ENCODE measurements at places on chromosomes 6 and 20.
A peak's percentile ranks its signal among the peaks of the same experiment; 100 is the strongest.

DNA sequence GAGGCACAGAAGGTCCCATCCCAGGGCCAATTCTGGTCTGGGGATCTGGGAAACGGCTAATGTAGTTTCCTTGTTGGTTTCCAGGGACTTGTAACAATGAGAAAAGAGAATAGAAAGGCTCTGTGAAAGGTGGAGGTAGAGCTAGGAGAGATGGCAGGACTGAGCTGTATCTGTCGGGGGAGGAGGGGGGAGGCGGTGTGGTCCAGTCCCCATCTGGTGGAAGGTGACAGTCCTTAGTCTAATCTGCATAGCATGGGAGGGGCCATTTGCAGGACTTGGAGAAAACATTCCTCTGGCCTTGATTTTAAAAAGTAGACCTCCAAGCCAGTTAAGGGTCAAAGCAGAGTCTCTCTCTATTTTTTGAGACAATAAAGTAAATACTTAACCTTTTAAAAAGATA, 137.1 kb downstream of the DNAH8 start:
- no peaks in the 10 kb centered on the region for H3K27me3 ChIP-seq
- peaks cover 2% of the 10 kb centered on the region for H3K4me1 ChIP-seq
- H3K36me3 ChIP-seq: no peaks in the 10 kb centered on the region
- H3K4me3 ChIP-seq: no peak overlapping the region
- no peak for DNase-seq
- H3K27ac ChIP-seq: no peak overlapping the region

DNA sequence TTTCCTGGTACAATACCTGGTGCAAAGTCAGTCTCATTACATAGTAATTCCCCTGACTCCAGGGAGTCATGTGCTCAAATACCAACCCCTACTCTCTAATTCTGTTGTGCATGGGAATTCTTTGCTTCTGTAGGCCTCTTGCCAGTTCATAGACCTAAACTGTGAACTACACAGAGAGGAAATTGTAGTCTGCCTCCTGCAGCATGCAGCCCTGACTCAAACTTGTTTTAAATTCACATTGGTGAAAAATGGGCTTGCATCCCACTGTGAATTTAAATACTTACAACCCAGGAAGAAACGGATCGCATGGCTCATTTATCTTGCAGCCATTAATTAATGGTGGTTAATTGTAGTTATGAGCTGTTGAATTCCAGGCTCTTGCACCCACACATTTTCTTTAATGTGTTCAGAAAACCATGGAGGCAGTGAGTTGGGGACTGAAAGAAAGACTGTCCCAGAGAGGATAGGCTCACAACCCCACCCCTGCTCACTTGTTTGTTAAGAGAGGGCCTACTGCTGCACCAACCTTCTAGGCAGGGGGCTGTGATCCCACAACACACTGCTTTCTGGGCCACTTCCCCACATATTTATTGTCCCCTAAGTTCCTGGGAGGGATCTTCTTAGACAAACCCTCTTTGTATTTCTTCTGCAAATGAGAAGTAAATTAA, 579.1 kb downstream of the DHX35 start:
- no peaks in the 10 kb centered on the region for H3K4me1 ChIP-seq
- no peak overlapping the region for H3K27ac ChIP-seq
- DNase-seq: no peak
- peaks cover 6% of the 10 kb centered on the region for H3K27me3 ChIP-seq
- H3K36me3 ChIP-seq: no peaks in the 10 kb centered on the region

DNA sequence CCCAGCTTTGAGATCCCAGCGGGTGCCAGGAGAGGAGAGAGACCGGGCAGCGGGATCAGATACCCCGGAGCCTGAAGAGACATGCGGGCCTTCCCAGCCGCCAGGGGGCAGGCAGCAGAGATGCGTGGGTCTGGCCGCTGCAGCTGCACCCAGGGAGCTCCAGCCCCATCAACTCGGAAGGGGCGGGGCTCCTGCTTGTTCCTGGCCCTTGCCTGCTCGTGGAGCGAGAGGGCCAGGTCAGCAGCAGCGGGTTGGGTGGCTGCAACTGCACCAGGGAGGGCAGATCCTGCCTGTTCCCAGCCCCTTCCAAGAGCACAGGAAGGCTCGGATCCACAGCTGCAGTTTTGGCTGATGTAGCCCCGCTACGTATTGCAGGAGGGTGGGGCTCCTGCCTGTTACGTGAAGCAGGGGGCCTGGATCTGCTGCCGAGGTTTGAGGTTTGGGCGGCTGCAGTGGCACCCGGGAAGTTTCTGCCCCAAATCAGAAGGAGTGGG, 532.8 kb downstream of the RFPL4B start:
- no peak overlapping the region for H3K27ac ChIP-seq
- peak overlapping the region; percentile 76 for H3K4me3 ChIP-seq
- H3K4me1 ChIP-seq: peaks cover 6% of the 10 kb centered on the region
- H3K36me3 ChIP-seq: no peaks in the 10 kb centered on the region
- DNase-seq: peak; percentile 81
- H3K27me3 ChIP-seq: no peaks in the 10 kb centered on the region

DNA sequence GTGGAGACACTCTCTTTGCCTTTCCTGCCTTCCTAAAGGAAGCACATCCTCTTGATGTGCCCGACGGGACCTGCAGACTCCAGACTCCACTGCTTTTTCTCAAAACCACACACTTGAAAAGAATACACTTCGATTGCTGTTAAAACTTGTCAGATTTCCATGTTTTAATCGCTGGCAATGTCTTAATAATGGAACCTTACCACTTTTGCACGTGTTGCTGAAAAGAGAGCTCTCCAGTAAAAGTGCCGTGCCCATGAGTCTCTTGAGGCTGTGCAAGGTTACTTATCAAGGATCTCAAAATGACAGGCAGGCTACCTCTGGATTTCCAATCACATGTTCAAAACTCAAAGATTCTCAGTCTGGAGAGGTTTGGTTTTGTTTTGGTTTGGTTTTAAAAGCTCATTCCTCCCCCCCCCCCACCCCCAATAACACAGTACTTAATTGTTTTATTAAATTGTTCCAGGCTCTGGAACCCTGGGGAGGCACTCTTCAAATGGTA, 12.0 kb upstream of the TFAP2A start:
- H3K36me3 ChIP-seq: no peaks in the 10 kb centered on the region
- peaks cover 83% of the 10 kb centered on the region for H3K27me3 ChIP-seq
- H3K27ac ChIP-seq: peak overlapping the region; percentile 65
- H3K4me1 ChIP-seq: peaks cover 7% of the 10 kb centered on the region
- no peak for DNase-seq

- H3K36me3 ChIP-seq: peaks cover 8% of the 10 kb centered on the region
- H3K4me1 ChIP-seq: peaks cover 35% of the 10 kb centered on the region
- no peaks in the 10 kb centered on the region for H3K27me3 ChIP-seq
- DNase-seq: no peak
Observed at GRCh38 chr20:37714978-37715672, 21.3 kb downstream of the CTNNBL1 start.

- H3K4me3 ChIP-seq: peak overlapping the region; percentile 84
- no peaks in the 10 kb centered on the region for H3K36me3 ChIP-seq
- H3K27me3 ChIP-seq: no peaks in the 10 kb centered on the region
- no peak for DNase-seq
Observed at GRCh38 chr6:80005406-80005805, 957 bp downstream of the TTK start.

DNA sequence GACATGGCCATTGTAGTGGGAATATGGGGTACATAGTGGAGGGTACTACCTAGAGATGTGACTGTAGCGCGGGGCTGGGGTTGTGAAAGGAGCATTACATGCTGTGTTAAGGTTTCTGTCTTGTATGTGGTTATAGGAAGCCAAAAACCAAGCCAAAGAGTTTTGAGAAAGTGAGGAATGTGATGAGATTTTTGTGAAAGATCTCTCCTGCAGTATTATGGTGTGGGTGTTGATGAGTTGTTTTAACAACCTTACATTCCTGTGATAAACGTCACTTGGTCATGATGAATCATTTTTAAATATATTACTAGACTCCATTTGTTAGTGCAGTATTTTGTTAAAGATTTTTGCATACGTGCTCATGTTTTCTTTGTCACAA, 48.9 kb downstream of the ZFAND3 start:
- no peak overlapping the region for H3K4me3 ChIP-seq
- no peaks in the 10 kb centered on the region for H3K27me3 ChIP-seq
- H3K36me3 ChIP-seq: peaks cover 9% of the 10 kb centered on the region
- peak overlapping the region; percentile 67 for H3K27ac ChIP-seq

DNA sequence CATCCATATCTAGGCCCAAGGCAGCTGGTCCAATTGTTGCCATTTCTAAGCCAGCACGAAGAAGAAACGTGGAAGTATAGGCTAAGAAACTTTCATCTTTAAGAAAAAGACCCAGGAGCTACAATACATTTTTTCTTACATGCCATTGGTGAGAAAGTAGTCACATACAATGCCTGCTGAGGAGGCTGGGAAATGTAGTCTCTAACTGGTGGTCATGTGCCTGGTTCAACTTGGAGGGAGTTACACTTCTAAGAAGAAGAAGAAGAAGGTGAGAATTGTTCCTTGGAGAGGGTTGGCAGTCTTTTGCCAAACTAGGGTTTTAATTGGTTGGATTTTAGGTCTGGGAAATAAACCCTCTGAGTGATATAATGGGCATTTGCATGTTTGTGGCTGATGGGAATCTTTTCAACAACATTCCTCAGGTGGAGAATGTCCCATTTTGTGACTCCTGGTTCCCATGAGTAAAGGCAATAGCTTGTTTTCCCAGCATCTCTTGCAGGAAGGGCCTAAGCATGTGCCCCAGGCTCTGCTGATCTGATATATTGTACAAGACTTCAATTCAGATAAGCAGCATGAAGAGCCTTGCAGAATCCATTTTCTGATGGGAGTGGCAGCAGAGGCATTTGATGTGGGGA, 47.0 kb upstream of the PREP start:
- H3K4me3 ChIP-seq: no peak overlapping the region
- no peaks in the 10 kb centered on the region for H3K36me3 ChIP-seq
- no peaks in the 10 kb centered on the region for H3K4me1 ChIP-seq
- no peak for DNase-seq
- no peak overlapping the region for H3K27ac ChIP-seq

DNA sequence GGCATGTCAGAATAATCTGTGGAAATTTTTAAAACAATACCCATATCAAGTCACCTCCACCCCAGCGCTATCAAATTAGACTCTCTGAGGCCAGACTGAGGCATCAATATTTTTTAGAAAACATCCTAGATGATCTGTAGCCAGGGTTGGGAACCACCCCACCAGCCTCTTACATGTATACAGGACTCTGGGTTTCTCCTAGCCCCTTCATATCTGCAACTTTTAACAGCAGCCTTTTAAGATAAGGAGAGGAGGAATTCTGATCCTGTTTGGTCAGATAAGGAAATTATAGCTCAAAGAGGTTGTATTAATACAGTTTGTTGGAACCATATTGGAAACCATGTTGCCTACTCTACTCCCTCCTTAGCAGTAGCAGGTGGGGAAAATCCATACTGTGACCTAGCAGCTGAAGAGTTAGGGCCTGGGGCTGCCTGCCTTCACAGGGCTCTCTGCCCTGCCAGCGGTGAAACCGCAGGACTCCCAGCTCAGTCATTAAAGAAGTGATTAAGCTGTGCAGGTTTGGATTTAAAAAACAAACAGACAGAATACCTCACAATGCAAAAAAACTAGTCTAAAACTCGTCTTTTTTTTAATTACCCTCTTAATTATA, 30.0 kb downstream of the BRPF3 start:
- H3K36me3 ChIP-seq: peaks cover 31% of the 10 kb centered on the region
- no peaks in the 10 kb centered on the region for H3K27me3 ChIP-seq
- DNase-seq: no peak
- H3K4me3 ChIP-seq: no peak overlapping the region
- H3K4me1 ChIP-seq: peaks cover 18% of the 10 kb centered on the region

DNA sequence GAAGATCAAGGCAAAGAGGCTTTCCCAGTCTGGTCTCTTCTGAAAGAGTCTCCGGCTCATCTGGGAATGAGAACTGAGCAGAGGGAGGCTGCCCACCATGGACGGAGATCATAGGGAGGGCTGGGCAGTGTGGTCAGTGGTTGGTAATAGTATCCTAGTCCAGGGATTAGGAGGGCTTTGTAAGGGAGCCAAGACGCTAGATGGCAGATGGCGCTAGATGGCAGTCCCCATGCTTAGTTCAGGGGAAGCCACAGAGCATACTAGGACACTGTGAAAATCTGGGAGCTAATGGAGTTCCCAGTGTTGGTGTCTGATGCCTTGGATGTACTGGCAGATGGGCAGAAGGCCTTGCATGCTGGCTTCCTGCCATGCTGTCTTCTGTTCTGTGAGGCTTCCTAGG, 21.7 kb upstream of the DAAM2 start:
- peaks cover 5% of the 10 kb centered on the region for H3K27me3 ChIP-seq
- DNase-seq: no peak
- no peaks in the 10 kb centered on the region for H3K4me1 ChIP-seq
- H3K4me3 ChIP-seq: no peak overlapping the region
- no peak overlapping the region for H3K27ac ChIP-seq

DNA sequence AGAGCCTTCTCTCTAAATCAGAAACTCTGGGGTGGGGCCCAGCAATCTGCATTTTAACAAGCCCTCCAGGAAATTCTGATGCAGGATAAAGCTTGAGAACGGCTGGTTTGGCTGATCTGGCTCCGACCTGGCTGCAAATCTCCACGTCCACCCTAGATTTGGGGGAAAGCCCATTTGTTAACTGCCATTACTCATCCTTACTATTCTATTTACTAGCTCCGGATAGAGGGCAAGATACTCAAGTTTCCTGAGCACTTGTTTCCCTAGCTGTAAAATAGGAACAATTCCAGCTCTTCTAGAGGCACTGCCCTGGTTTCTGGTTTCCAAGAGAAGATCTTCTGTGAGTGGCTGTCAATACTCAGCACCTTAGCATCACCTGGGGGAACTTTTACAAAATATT, 44.4 kb downstream of the DAAM2 start:
- DNase-seq: no peak
- H3K27ac ChIP-seq: no peak overlapping the region
- peaks cover 4% of the 10 kb centered on the region for H3K4me1 ChIP-seq
- no peaks in the 10 kb centered on the region for H3K36me3 ChIP-seq

DNA sequence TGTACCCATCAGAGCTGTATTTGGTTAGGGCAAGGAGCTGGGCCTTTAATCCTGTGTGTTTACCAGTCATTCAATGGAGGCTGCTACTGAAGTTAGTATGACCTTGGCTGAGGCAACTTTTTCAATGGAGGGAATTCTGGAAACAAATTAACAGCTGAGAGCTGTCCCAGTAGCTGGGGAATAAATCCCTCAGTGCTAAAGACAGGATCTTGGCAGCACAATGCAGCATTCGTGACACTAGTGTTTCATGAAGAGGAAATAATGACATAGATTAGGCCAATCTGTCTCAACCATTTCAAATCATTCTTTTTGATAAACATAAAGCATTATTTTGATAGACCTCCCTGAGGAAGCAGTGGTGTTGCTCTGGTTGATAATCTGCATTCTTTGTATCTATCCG, 42.9 kb downstream of the GRM1 start:
- no peaks in the 10 kb centered on the region for H3K36me3 ChIP-seq
- H3K27me3 ChIP-seq: no peaks in the 10 kb centered on the region
- H3K4me1 ChIP-seq: no peaks in the 10 kb centered on the region
- no peak for DNase-seq
- no peak overlapping the region for H3K4me3 ChIP-seq

- H3K36me3 ChIP-seq: peaks cover 9% of the 10 kb centered on the region
- no peak for DNase-seq
- no peak overlapping the region for H3K4me3 ChIP-seq
- no peaks in the 10 kb centered on the region for H3K27me3 ChIP-seq
- peaks cover 8% of the 10 kb centered on the region for H3K4me1 ChIP-seq
Observed at GRCh38 chr6:56693246-56693607, 50.5 kb upstream of the DST start.

Data from progenitor cell of endocrine pancreas (in vitro differentiated cells).